Activated effector memory CD4-positive, alpha-beta T cell treated with Interleukin-2 at 50 U/mL for 16 hours (primary cell): ENCODE measurements at places on chromosomes 1 and 21.

- DNase-seq, result no peak
Observed at GRCh38 chr1:22037520-22037919, 15.0 kb upstream of the CDC42 start.

DNA sequence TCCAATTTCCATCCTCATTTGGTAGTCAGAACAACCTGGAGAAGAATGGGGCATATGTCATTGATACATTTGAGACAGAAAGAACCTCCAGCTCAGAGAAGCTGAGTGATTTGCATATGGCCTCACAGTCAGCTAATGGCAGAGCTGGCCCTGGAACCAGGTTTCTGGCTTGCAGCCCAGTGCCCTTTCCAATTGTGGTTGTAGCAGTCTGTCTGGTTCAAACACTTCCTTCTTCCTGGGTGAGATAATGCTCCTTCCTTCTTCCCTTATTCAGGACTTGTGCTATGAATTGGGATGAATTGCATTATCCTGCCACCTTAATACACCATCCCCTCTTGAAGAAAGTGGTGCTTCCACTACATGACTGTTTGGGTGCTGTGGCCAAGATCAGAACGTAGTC lies 24.2 kb downstream of the SLC5A9 start:
- no peak for DNase-seq

DNA sequence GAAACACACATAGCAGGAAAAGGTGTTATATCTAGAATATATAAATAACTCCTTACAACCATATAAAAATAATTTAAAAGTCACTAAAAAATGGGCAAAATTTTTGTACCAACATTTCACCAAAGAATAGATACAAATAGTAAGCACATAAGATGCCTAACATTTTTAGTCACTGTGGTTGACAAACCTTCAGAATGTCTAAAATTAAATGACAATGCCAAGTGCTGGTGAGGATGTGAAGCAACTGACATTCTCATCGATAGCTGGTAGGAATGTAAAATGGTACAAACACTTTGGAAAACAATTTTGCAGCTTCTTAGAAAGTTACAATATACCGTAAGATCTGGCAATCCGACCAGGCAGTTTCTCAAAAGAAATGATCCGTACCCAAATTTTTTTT lies 14.4 kb upstream of the TOMM20 start:
- DNase-seq, result no peak

DNA sequence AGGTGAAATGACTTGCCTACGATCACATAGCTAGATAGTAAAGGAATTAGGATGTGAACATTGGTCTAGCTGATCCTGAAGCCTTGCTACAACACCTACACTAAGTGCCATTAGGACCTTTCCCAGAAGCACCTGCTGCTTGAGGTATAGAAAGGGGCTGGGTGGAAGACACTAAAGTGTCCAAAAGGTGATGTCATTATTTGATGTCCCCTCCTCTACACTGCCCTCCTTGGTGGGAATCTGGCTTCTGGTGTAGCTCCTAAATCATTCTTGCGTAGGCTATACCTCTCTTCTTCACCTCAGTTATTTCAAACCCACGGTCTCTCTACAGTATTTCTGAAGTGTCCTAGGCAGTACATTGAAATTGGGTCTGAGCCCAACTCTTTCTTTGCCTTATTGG lies 132.5 kb upstream of the FGGY start:
- DNase-seq, result no peak

- no peak for DNase-seq
Observed at GRCh38 chr1:156682166-156682890, 5.1 kb upstream of the NES start.
